ENCODE measurements at places on chromosomes 16 and 17.

DNA sequence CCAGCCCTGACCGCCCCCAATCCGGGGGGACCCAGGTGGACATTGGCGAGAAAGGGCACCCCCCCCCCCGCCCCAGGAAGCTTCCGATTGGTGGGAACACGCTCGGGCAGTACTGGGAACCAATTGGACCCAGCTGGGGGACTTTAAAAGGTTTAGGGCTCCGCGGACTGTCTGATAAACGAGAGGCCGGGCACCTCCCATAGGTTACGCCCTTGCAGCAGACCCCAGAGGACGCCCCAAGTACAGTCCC, 245 bp downstream of the TMEM256 start:
- DNase-seq, result no peak

DNA sequence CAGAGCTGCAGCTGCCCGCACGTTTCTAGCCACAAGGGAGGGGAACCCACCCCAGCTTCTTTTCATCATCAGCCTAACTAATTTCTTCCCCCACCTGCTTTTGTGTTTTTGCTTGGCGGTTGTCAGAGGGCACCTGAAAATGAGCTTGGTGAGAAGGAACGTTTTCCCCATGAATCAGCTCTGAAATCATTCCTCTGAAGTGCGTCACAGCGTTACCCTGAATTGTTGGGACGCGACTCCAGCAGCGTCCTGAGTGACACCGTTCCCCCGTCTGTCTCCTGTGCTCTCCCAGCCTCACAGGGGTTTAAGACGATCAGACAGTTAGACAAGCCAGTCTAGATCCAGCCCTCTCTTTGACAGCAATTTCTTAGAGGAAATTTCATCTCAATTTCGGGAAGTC, 722.9 kb upstream of the EEF2KMT start:
- no peak for DNase-seq

GRCh38 chr17:53724726-53725125, 98.0 kb upstream of the KIF2B start:
- DNase-seq, result no peak

GRCh38 chr17:55159251-55159650, 105.5 kb upstream of the HLF start:
- DNase-seq, result no peak

Data from GM12864 (cell line).